Myocyte (in vitro differentiated cells): ENCODE measurements at places on chromosomes 1 and 21.

GRCh38 chr1:119006406-119007279, 18.5 kb upstream of the TBX15 start:
- no peak for DNase-seq

- no peak for DNase-seq
These were observed 108.2 kb downstream of the VPS13D start for GRCh38 chr1:12338017-12338416.

DNA sequence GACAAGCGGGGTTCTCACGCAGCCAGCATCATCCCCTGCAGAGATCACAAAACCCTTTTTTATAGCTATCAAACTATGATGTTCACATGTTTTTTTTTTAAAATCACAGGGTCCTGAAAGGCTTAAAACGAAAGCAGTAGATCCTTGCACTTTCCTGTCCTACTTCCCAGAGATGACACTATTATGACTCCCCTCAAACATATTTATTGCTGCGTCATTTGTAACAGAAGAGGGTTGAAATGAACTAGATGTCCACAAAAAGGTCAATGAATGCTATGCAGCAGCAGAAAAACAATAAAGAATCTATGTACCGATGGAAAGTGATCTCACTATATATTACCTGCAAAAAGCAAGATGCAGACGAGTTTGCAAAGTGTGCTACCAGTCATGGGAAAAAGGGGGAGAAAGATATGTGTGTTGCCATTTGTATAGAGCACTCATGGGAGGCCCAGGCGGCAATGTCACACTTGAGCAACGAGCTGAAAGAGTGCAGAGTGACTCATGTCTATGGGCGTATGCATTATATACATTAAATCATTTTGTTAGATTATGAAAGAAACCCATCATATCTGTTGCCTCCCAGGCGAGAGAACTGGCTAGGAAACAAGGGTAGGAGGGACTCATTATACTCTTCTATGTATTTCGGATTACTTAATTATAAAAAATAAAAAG, 68.9 kb upstream of the PARP1 start:
- no peak for DNase-seq

DNA sequence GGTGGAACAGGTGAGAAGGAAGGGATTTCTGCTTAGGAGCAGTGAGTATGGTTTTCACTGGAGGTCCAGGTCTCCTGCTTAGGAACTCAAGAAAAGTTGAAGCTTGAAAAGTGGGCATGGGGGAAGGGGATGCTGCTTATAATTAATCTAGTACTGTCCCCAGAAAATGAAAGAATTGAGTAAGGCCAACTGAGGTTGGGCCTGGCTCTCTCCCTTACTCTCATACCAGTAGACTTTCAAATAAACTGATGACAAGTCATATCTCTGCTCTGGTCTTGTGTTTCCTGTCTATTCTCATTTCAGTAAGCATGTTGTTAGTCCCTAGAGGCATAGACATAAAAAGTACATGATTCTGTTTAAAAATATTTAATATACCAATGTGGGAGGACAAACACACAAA, 26.4 kb downstream of the CD48 start:
- no peak for DNase-seq
